ENCODE measurements at places on chromosomes 7 and 10.

DNA sequence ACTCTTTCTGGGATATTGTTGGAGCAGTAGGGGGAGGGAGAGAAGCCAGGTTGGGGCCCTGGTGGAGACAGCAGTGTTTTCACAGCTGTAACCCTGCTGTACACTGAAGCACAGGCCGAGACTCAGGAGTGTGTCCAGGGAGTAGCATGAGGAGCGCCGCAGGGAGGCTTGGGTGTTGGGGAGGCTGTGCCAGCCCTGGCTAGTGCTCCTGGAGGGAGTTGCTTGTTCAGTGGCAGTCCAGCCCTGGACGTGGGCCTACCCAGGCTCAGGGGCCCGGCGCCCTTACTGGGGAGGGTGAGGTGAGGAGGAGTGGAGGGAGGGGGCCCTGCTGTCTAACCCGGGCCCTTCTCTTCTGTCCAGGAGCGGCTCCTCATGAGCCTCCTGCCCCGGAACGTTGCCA lies 35.9 kb downstream of the ADCY1 start:
- no peak for DNase-seq

DNA sequence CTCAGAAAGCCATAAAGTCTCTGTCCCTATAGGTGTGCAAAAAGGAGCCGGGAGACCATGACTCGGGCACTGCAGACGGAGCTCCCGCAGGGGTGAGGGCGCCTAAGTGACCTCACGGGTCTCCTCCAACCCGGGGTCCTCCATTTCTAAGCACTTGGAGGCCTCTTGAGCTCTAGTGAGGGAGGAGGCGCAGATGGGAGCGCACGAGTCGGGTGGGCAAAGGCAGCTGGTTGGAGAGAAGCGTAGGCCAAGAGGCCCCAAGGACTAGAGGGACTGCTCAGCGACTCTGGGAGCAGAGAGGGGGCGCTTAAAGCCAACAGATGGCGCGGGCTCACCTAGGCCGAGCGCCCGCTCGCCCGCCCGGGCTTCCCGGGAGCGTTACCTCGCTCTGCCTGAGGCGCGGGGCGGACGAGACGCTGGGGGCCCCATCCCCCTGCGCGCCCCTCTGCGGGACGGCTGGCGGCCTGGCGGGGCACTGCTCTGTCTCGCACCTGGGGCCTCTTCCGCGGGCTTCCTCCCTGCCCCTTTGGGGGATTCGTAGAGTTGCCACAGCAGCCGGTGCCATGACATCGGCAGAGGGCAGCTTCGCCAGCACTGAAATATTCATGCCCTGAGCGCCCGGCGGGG lies 523 bp upstream of the CDH23 start:
- no peak for DNase-seq

DNA sequence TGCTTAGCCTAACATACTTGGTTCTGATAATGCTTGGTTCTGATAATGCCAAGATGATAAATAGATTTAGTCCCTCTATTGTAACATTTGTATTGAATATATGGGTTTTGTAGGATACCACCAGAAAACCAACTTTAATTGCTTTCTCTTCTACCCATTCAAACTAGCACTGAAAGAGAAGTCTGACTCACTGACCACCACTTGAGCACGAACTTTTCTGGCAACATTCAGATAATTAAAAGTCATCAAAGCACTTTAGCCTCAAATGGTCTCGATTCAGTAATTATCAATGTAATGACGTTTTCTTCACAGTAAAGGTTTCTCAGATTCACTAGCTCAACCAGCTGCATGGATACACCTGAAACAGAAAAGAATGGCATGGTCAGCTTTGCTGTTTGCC lies 63.0 kb downstream of the HDAC9 start:
- DNase-seq: no peak

GRCh38 chr7:123553159-123553558 lies 4.5 kb downstream of the NDUFA5 start:
- no peak for DNase-seq

DNA sequence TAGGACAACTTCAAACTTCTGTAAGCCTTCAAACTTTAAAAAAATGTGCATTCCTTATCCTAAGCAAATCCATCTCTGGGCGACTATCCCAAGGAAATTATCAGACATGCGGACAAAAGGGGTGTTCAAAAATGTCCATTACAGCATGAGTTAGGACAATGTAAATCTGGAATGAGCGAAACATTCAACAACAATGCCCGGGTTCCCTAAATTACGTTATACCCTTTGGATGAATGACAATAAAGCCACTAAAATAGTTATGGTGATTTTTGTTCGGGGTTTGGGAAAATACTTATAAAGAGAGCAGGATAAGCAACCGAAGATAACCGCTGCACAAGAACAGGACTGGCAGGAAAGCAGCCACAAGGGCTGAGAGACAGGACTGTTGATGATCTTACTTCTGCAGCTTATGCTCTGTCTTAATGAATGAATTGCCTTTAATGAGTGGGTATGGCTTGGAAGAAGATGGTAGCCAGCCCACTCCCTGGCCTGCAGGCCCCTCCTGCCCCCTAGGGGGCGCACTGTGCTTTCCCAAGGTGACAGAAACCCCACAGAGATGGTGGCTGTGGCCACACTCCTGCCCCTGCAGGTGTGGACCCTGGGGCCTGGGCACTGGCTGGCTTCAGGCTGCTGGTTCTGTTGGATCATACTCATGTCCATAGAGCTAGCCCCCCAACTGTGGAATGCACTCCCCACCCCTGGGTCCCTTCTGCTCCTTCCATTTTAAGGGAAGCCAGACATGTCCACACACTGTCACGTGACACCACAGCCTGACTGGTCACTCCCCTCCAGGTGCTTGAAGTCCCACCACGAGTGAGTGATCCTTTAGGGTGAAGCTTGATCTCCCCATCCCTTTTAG lies 45.0 kb downstream of the ZCCHC24 start:
- DNase-seq: no peak

- no peak for DNase-seq
Measured at GRCh38 chr10:100697070-100697469, 48.3 kb upstream of the PAX2 start.

DNA sequence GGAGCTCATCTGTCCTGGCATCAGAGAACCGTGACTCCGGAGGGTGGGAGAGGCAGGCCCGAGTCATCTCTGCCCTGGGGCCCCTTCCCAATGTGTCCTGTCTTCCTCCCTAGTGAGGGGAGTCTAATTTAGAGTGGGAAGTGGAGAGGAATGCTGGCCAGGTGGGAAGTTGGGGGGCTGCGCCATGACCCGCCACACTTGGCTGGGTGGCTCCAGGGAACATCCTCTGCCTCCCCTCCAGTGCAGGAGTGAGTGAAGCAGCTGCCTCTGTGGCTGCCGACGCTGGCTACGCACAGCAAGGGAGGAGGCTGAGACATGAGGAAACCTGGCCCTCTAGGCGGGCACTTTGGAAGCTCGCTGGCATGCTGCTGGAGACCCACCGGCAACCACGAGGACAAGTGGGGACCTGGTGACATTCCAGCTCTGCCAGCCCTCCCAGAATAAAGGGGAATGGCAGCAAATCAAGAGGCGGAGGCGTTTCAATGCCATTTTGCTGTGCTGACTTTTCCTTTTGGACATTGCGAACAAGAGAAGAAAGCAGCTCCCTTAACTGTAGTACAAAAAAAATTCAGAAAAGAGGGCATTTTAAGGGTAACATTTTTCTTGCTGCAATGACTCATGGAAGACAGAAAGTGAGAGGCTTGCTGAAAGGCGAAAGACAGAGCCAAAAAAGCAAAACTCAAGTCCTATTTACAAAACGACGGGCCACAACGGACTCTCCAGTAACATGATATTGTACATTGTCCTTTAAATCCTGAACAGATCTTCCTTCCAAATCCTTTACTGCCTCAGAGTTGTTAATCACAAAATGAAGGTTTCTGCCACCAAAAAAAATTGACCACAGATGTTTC lies 121.2 kb upstream of the PITRM1 start:
- no peak for DNase-seq

GRCh38 chr10:132907821-132908620 lies 34.3 kb downstream of the CFAP46 start:
- no peak for DNase-seq

All from GM12864 (cell line).